ENCODE measurements at places on chromosomes 2 and 18.

DNA sequence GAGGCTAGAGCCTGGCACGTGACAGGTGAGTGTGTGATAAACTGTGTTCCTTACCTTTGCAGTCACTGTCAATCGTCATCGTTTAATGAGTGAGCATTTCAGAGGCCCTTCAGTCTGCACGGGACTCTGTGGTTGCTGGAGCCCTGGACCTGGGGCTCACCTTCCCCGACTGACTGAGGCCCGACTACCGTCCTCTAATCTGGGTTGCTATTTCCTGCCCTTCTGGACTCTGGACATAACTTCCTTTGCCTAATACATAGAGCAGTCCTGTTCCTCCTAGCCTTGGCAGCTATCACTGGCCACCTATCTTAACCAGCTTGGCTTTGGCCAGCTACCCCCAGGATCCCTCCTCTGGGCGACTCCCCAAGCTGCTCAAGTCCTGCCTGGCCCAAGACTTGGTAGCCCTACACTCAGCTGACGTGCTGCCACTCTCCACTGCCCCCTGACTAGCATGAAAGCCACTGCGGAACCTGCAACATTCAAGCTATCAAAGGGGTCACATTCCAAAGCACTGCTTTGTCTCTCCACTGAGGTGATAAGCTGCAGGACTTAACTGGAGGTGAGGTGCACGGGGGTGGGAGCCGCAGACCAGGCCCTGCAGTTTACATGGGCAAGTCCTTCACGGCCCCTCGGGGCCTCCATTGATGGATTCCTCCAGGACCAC lies 11.1 kb upstream of the RAB17 start:
- DNase-seq: no peak

DNA sequence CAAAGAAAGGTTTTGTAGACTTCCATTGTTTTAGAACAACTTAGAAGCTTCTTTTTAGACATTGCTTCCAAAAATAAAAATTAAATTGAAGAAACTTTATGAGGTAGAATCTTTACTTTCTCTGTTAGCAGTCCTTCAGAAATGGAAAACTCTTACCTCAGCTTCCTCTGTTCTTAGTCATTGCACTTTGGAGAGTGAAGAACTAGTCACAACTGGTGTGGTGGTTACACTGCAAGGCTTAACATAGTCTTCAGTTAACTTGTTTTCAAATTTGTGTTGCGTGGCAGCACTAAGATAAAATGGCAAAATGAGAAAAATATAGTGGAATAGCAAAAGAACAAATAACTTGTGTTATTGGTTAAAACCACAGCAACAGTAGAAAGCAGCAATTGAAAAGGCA lies 332.6 kb downstream of the KIAA1328 start:
- DNase-seq: no peak

DNA sequence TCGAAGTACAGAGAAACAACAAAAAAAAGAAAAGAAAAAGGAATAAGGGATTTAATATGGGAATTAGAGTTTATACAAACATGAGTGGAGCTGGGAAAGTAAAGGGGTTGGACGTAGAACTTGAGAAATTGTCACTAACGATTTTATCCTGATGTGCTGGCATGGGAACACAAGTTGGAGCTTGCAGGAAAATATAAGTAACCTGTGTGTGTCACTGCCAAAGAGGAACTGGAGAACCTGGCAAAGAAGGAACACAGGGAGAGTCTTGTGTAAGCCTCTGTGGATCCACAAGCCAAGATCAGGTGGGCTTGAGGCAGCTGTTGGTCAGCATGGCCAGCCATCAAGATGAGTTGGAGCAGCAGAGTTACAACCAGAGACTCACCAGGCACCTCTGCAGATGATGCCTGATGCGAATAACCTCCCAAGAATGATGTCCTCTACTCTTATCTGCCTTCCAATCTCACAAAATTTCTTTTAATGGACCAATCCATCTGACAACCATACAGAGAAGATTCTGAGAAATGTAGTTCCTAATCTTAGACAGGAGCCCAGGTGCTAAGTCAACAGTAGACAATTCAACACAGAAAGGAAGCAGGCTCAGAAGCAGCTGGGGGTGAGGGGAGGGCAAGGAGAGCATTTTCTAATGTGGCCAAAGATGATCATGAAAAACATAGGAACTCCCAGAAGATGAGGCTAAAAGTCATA lies 77.0 kb upstream of the SPOPL start:
- no peak for DNase-seq

DNA sequence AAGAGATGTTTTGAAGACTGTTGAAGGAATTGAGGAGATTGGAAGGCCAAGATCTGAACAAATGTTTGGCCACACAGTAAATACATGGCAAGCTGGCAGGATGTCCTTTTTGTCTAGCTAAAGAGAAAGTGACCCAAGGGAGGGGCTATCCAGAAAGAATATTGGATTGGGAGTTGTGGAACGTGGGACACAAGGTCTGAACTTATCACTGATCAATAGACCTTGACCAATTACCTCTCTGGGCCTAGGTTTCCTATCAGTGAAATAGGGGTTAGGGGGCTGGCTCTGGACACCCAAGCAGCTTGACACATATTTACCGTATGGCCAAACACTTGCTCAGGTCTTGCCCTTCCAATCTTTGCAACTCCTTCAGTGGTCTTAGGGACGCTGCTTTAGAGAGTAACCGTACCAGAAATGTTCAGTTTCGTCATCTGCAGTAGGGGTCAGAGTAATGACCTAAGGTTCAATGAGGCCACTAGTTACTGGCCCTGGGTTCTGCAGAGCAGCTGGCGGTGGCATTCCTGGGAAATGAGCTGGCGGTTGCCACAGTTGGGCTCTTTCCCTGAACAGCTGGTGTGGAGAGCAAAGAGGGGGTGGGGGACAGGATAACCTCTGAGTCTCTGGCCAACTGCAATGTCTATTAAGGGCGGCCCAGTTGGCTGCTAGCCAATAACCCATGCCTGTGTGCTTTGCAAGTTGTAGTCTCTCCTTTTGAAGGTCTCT lies 70.1 kb upstream of the STPG4 start:
- DNase-seq: no peak

GRCh38 chr18:72086421-72086820 lies 457.7 kb downstream of the CBLN2 start:
- DNase-seq: peak; percentile 13

GRCh38 chr2:60470340-60470739 lies 83.1 kb downstream of the BCL11A start:
- no peak for DNase-seq

- DNase-seq: no peak
Observed at GRCh38 chr2:39216346-39217191, 27.2 kb downstream of the CDKL4 start.

DNA sequence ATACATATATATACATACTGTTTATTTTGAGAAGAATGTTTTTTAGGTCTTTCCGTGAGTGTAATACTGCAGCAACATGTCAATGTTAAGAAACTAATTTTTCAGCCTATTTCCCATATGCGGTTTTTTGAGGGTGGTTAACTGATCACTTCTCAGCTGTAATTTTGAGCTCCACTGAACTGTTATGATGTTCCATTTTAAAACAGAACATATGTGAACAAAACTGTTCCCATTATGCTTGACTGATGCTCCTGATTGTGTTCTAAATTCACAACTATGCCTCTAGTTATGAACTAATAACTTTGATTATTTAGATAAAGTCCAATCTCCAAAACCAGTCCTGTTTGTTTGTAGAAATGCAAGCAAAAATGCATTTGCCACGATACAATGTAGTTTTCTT lies 511.2 kb upstream of the FSIP2 start:
- DNase-seq: no peak

DNA sequence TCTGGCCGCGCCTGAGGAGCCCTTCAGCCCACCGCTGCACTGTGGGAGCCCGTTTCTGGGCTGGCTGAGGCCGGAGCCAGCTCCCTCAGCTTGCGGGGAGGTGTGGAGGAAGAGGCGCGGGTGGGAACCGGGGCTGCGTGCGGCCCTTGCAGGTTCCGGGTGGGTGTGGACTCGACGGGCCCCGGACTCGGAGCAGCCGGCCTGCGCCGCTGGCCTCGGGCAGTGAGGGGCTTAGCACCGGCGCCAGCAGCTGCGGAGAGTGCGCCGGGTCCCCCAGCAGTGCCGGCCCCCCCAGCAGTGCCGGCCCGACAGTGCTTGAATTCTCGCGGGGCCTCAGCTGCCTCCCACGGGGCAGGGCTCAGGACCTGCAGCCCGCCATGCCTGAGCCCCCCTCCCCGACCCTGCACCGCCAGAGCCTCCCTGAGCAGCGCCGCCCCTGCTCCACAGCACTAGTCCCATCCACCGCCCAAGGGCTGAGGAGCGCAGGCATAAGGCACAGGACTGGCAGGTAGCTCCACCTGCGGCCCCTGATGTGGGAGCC lies 534.2 kb downstream of the ZNF804A start:
- DNase-seq: no peak

All from NCI-H2107 (cell line).